ENCODE measurements at places on chromosomes 4 and X.

DNA sequence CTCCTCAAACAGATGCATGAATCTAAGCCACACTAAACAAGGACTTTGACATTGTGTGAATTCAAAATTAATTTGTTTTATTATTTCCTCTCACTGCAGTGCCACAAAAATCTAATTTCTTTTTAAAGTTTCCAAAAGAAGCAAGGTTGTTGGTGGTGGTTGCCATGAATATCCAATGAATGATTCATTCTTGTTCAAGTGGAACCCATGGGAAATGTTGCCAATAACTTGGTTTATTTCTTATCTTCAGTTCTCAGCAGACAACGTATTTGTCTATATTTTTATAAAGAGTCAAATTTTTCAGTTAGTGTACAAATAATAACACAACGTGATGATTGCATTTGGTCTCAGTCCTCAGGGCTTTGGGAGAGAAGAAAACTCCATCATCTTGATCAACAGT lies 309.4 kb upstream of the NOCT start:
- no peak for DNase-seq

- DNase-seq, result no peak
Measured at GRCh38 chr4:10577508-10578426, 106.8 kb downstream of the CLNK start.

DNA sequence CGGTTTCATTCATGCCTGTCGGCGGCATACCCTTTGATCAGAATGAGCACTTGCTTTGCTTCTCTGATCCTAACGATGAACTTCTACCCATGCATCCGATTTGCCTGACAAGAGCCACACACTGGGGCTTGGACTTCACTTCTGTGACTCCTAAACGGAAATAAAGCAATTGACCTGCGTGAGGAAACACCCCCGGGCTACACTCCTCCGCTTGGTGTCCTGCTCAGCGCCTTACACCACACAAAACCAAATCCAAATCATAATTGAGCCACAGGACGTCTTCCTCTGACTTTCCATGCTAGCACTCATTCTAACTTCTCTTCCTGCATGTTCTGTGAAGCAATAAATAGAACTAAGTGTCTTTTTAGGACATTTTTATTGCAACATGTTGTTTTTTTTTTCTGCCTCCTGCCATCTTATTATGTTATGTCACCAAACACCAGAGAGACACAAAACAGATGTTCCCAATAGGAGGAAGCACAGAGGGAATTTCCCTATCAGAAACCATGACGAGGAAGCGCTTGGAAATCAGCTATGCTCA lies 110.8 kb upstream of the FAM9B start:
- no peak for DNase-seq

GRCh38 chrX:36434522-36434921 lies 515.0 kb downstream of the CFAP47 start:
- no peak for DNase-seq

GRCh38 chr4:3257103-3257555 lies 8.2 kb downstream of the MSANTD1 start:
- no peak for DNase-seq

GRCh38 chr4:165027762-165028402 lies 3.9 kb upstream of the TRIM60 start:
- no peak for DNase-seq

GRCh38 chr4:90689739-90690138 lies 562.5 kb downstream of the CCSER1 start:
- DNase-seq, result no peak

DNA sequence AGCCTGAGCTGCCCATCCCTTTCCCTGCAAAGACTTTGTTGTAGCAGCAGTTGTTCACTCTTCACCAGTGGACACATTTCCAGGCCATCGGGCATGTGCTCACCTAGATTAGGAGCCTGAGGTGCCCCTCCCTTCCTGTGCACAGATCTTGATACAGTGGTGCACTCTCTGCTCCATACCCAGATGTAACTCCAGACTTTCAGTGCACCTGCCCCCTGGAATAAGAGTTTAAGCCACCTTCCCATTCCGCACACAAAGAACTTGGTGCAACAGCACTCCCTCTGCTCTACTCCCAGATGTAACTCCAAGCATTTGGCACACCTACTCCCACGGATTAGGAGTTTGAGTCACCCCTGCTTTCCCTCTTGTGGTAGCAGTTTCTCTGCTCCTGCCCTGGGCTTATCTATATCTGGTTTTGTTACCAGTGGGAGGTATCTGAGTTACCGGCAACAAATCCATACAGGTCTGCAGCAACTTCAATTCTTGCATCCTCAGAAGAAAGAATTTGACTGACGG lies 36.0 kb upstream of the PLK4 start:
- DNase-seq, result no peak

DNA sequence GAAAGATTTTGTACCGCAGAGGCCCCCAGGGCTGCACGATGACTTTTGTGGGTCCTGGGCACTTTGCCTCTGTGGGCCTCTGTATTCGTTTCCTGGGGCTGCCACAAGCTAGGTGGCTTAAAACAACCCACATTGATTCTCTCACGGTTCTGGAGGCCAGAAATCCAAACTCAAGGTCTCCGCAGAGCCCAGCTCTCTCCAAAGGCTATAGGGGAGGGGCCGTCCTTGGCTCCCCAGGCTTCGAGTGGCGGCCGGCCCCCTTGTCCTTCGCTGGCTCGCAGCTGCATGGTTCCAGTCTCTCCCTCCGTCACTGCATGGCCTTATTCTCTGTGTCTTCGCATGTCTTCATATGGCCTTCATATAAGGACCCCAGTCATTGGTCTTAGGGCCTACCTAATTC lies 241.2 kb downstream of the EVC2 start:
- DNase-seq, result no peak

- DNase-seq, result no peak
Measured at GRCh38 chr4:48780865-48781214, 761 bp upstream of the FRYL start.

- DNase-seq, result no peak
Measured at GRCh38 chr4:77093401-77093800, 17.6 kb upstream of the CCNI start.

DNA sequence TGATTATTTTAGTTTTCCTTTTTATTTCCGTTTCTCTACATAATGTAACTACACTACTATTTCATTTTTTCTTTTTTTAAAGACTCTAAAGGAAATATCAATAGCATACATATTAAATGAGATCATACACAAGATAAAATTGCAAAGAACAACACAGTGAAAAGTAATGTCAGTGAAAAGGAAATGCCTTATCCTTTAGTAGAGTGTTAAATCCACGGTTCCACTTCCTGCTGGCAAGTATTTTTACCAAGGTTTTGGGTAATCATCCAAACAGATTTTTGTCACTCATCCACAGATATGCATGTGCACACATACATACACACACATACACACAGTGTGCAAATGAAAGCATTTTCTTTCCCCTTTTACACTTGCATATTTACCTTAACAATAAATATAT lies 548.9 kb downstream of the PPP4R3C start:
- DNase-seq, result no peak

DNA sequence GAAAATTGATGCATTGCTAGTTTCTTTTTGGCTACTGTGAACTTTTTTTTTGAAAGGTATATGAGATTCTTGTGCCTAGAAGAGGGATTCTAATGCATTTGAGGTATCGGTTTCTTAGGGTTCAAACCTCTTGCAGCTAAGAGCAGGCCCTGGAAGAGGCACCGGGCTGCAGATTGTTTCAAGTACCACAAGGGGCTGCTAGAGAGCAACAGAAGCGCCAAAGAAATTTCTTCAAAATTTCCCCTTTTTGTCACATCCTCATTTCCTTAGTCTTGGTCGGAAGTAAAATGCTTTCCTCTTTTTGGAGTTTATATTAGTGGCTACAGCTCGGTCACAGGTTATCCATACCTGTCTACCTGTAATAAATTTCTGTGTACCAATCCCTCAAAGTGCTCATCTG lies 89.8 kb downstream of the PDGFRA start:
- no peak for DNase-seq

DNA sequence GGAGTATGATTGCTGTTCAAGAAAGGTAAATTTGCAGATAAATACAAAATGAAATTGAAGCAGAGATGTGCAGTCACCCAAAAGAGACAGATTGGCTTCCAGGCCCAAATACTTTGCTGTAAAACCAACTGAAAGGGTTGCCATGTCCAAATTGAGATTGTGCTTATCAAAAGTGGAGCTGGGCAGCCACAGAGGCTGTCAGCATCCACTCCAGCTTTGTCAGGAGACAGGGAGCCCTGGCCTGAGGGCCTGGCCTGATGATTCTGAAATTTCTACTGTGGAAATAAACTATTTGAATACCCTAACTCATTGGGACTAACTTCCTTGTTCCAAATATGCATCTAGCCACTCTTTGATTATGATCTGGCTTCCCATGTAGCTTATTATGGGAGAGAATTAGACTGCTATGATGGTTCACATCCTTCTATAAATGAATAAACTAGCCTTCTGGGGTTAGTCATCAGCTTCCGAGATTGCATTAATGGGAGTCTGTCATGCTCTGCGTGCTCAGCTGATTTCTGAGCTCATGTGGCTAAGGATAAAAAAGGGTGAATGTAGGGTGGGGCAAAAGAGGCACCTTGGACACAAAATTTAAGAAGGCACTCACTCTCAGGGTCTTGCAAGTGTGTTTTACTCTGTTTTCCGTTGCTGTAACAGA lies 48.2 kb downstream of the SLC34A2 start:
- no peak for DNase-seq

DNA sequence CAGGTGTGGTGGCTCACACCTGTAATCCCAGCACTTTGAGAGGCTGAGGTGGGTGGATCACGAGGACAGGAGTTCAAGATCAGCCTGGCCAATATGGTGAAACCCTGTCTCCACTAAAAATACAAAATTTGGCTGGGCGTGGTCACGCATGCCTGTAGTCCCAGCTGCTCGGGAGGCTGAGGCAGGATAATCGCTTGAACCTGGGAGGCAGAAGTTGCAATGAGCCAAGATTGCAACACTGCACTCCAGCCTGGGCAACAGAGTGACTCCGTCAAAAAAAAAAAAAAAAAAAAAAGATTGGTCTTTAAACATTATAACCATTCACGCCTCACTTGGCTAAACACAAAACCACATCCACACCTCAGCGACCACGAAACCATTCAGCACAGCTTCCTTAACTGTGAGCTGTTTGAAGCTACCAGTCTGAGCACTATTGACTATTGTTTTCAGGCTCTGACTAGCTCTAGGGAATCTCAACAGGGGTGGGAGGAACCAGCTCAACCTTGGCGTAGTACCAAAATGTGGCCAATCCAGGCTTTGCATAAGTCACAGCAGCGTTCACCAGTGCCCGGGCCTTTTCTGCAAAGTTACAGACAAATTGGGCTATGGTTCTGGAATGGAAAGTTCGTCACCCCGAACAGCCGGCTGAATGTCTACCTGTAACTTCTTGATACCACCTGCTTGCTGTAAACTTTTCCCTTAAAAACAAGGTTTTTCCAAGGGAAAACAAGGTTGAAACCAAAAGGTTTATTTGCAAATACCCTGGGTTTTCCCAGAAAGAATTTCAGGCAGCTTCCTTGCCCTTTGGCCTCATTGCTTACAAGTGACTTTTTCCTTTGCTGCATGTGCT lies 73.6 kb upstream of the DHX15 start:
- no peak for DNase-seq

DNA sequence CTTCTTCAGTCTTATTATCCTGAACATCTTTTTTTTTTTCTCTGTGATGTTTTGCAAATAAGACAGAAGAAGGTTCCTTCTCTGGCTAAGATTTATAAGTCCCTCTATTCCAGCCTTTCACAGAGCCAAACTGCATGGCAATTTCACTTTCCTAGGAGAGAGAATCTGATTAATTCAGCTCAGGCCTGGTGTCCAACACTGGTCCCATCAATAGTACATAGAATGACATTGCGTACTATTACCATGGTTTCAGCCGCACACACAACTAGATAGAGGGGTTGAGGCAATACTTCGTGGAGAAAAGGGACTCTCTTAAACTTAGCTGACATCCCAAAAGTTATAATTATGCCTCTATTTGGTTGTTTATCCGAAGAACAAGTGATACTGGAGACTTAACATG lies 18.5 kb downstream of the DCAF8L2 start:
- no peak for DNase-seq

- DNase-seq, result no peak
Measured at GRCh38 chr4:17702641-17703040, 78.8 kb downstream of the FAM184B start.

DNA sequence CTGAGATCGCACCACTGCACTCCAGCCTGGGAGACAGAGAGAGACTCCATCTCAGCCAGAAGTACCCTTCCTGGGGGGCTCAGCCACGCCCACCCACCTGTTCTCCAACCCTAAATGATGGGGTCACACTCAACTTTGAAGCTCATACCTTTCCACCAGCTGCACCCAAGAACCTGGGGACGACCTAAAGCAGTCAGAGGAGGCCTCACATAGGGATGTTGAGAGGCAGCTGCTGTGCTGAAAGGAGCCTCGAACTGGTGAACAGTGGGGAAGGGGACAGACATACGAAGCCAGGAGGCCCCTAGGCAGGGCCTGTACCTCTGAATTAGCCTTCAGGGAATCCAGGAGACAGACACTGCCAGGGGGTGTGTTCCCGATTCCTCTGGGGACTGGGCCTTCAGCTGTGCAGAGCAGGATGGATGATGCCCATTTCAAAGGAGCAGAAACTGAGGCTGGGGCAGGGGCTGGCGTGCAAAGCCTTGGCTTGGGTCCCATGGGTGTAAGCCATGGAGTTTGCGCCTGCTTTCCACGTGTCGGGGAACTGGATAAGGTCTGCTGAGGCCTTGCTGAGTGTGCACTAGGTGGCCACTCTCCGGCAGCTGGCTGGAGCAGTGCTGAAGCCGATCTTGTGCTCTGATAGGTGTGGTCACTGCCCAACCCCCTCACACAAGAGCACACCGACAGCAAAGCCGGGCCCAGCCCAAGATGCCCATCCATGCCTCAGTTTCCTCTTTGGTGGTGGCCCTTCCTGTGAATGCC lies 130.8 kb downstream of the CPZ start:
- no peak for DNase-seq

GRCh38 chrX:78105944-78106650 lies 2.0 kb downstream of the PGK1 start:
- no peak for DNase-seq

- DNase-seq, result no peak
Measured at GRCh38 chr4:88792821-88793220, 95.2 kb upstream of the NAP1L5 start.

DNA sequence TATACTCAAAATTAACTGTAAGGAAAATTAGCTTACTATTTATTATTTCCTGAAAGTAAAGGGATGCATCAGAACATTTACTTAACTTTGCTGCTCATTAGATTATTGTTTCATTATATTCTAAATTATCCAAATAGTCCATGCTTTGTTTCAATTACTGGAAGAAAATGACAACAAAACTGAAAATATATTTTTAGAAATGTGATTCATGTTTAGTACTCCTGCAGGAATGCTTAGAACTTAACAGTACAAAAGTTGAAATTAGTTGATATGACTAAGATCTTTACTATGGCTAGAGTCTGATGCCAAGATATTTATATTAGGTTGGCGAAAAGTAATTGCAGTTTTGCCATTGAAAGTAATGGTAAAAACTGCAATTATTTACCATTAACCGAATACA lies 660.5 kb upstream of the PABPC4L start:
- DNase-seq, result no peak

DNA sequence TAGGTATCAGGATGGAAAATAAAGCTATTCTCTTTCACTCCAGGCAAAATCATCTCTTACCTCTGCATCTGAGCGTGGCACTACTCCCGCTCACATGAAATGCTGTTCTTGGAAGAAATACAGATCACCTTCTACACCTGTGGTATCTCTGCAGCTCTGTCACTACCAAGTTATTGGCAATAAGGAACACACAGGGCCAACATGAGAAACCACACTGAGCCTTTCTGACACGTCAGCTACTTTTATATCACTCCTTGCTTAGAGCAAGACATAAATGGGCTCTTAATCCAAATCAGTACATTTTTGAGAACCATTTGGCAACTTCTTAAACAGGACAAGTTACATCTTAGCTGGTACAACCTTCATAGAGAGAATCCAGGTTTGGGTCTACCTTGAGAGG lies 101.8 kb upstream of the GUCY1A1 start:
- DNase-seq, result no peak

Data from activated naive CD8-positive, alpha-beta T cell treated with anti-CD3 and anti-CD28 coated beads, Interleukin-2, amount 50 U/mL, for 16 hours (primary cell).